Prostate gland (tissue), 2 donors: ENCODE measurements at places on chromosomes 2 and 18. TPM values are rescaled to one million over a fixed set of nuclear protein-coding genes. Genes with fewer than 3 reads are reported as not detected.
A peak's percentile ranks its signal among the peaks of the same experiment; 100 is the strongest.

Gene IL1RL2
- total RNA-seq: 1.4 TPM

Gene ADGRF3
- total RNA-seq: not detected

DNA sequence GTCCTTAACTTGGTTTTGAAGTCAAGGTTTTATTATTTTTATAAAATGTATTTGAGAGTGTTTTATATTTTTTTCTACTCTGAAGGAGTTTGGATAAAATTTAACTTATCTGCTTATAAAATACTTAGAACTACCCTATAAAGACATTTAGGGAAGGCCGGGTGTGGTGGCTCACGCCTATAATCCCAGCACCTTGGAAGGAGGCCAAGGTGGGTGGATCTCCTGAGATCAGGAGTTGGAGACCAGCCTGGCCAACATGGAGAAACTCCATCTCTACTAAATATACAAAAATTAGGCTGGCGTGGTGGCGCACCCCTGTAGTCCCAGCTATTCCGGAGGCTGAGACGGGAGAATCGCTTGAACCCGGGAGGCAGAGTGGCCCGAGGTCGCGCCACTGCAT is 486.4 kb downstream of the DSC3 start:
- H3K27me3 ChIP-seq: no peaks in the 10 kb centered on the region
- no peak overlapping the region for H3K4me3 ChIP-seq
- H3K4me1 ChIP-seq: no peaks in the 10 kb centered on the region
- H3K36me3 ChIP-seq: no peaks in the 10 kb centered on the region

Gene C2orf80
- not detected for total RNA-seq

Gene HSPE1
- 57.0 TPM for total RNA-seq

Gene DTNA
- 76.2 TPM for total RNA-seq

- H3K4me1 ChIP-seq: no peaks in the 10 kb centered on the region
- no peak overlapping the region for H3K4me3 ChIP-seq
- no peaks in the 10 kb centered on the region for H3K36me3 ChIP-seq
- no peak overlapping the region for H3K27ac ChIP-seq
- DNase-seq: no peak
- H3K27me3 ChIP-seq: no peaks in the 10 kb centered on the region
These were observed 4.3 kb upstream of the ZNF236 start for GRCh38 chr18:76817888-76818611.

DNA sequence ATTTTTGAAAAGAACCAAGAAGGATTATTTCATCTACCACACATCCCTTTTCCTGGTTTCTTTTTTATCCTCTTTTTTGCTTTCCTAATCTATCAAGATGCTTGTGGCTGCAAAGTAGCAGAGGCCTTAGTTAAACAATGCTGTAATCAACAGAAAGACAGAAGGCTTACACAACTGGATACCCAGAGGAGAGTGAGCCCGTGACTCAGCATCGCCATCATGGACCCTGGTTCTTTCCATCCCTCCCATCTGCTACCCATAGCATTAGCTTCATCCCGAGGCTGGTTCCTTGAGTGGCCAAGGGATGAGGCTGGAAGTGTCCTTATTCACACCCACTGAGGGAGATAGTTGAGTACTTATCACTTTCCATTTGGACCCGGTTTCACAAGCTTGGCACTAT is 7.5 kb upstream of the HAAO start:
- no peak overlapping the region for H3K4me3 ChIP-seq
- H3K27me3 ChIP-seq: no peaks in the 10 kb centered on the region
- no peak overlapping the region for H3K27ac ChIP-seq
- no peaks in the 10 kb centered on the region for H3K36me3 ChIP-seq

GRCh38 chr18:48539406-48540250 is 797 bp downstream of the CTIF start:
- no peaks in the 10 kb centered on the region for H3K36me3 ChIP-seq
- H3K4me3 ChIP-seq: peak overlapping the region; percentile 60
- DNase-seq: no peak
- no peaks in the 10 kb centered on the region for H3K27me3 ChIP-seq
